Lung (tissue), 17 donors: ENCODE measurements at places on chromosomes 12 and 14. TPM values are rescaled to one million over a fixed set of nuclear protein-coding genes. Genes with fewer than 3 reads are reported as not detected.

GRCh38 chr14:96501217-96501739 lies 904 bp upstream of the PAPOLA start:
- no peaks in the 10 kb centered on the region for H3K27me3 ChIP-seq
- H3K4me3 ChIP-seq, result peak overlapping the region; percentile 68
- no peaks in the 10 kb centered on the region for H3K4me1 ChIP-seq
- peak overlapping the region; percentile 92 for H3K27ac ChIP-seq

DNA sequence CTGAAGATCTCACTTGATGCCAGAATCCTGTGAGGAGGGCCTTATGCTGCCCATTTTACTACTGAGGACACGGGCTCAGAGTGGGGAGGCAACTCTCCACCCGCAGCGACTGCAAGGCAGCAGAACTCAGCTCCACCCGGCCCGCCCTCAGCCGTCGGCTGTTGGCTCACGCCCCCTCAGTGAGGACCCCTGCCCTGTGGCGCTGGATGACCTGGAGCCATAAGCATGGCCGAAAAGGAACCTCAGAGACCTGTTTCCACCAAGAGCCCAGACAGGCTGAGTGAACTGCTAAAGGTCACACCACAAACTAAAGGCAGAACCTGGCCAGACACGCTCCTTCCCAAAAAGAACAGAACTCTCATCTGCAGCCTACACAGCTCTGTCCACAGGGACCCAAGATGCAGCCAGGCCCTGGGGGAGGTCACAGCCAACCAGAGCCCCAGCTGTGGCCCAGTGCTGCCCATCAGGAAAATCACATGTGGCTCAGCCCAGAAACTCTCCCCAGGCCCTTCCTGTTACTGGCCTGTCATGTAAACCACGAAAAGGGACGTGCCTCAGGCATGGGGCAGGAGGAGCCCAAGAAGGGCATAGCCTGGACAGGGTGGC lies 32.8 kb downstream of the CCNK start:
- no peak for DNase-seq
- H3K27ac ChIP-seq, result no peak overlapping the region
- H3K27me3 ChIP-seq, result no peaks in the 10 kb centered on the region
- no peaks in the 10 kb centered on the region for H3K4me1 ChIP-seq

DNA sequence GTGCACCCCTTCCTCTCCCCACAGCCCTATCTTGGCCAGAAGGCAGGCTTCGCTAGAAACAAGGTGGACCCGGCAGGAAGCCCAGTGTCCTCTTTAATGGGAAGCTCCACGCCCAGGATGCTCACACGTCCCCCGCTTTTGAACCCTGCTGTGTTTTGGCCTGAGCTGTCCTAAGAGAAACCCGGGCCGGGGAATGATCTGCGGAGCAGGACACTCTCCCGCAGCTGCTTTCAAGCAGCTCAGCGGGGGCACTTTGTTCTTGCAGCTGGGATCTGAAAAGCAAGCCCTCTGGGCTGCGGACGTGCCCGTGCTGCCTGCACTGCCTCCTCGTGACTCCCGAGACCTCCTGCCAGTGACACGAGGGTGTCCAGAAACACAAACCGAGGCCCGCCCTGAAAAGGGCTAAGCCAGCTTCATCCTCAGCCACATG lies 30.0 kb downstream of the SCARB1 start:
- H3K27ac ChIP-seq, result no peak overlapping the region
- peaks cover 20% of the 10 kb centered on the region for H3K4me1 ChIP-seq
- no peak overlapping the region for H3K4me3 ChIP-seq
- H3K27me3 ChIP-seq, result no peaks in the 10 kb centered on the region
- DNase-seq, result peak; percentile 35

DNA sequence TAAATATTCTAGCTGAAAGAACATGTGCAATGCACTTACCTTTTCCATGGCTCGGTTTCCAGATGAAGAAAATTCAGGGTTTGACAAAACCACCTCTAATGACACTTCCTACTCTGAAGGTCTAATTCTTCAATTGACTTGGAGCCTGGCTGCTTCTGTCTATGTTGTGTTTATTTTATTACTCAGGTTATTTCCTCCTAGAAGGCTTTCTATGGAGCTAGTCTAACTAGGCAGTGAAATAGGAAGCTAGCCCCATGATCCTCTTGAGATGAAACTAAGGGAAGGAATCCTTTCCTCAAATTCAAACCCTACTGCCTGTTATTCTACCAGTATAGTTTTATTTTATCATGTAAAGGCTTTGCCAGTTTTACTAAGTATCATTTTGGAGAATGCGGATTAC lies 20.9 kb upstream of the IFNG-AS1 start:
- H3K4me1 ChIP-seq, result no peaks in the 10 kb centered on the region
- H3K4me3 ChIP-seq, result no peak overlapping the region
- no peaks in the 10 kb centered on the region for H3K36me3 ChIP-seq
- H3K27me3 ChIP-seq, result peaks cover 3% of the 10 kb centered on the region

GRCh38 chr14:60328583-60328982 lies 79.6 kb downstream of the PPM1A start:
- no peaks in the 10 kb centered on the region for H3K36me3 ChIP-seq
- H3K4me3 ChIP-seq, result no peak overlapping the region
- H3K27me3 ChIP-seq, result no peaks in the 10 kb centered on the region
- DNase-seq, result no peak
- peaks cover 4% of the 10 kb centered on the region for H3K4me1 ChIP-seq
- no peak overlapping the region for H3K27ac ChIP-seq

DNA sequence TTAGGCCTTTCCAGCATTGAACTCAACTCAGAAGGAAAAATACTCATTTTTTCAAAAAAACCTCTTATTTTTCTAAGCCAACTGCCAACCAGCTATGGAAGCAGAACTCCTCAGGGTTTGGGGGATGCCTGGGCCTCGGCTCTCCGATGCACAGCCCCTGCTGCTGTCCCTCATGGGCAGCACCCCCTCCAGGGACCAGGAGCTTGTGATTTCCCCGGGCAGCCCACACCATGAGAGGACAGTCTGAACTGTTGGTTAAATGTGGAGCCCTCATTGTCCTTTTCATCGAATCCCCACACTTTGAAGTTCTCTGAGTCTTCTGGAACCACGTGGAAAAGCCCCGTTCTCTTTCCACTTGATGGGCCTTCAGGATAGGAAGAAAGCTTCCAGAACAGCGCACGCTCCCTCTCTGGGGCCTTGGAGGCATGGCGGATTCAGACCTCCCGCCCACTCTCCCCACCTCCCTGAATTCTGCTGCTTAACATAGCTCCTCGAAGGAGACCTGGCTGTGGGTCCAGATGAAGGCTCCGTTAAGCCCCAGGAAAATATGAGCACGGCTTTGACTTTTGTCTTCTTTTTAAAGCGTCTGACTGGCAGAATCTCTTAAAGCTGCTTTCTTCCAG lies 156.6 kb downstream of the CALM1 start:
- H3K4me1 ChIP-seq, result peaks cover 34% of the 10 kb centered on the region
- H3K27ac ChIP-seq, result no peak overlapping the region
- no peaks in the 10 kb centered on the region for H3K36me3 ChIP-seq
- H3K4me3 ChIP-seq, result no peak overlapping the region

- no peaks in the 10 kb centered on the region for H3K36me3 ChIP-seq
- no peak overlapping the region for H3K4me3 ChIP-seq
- DNase-seq, result no peak
- peaks cover 4% of the 10 kb centered on the region for H3K4me1 ChIP-seq
Measured at GRCh38 chr12:4441355-4442335, 4.0 kb downstream of the FGF6 start.

DNA sequence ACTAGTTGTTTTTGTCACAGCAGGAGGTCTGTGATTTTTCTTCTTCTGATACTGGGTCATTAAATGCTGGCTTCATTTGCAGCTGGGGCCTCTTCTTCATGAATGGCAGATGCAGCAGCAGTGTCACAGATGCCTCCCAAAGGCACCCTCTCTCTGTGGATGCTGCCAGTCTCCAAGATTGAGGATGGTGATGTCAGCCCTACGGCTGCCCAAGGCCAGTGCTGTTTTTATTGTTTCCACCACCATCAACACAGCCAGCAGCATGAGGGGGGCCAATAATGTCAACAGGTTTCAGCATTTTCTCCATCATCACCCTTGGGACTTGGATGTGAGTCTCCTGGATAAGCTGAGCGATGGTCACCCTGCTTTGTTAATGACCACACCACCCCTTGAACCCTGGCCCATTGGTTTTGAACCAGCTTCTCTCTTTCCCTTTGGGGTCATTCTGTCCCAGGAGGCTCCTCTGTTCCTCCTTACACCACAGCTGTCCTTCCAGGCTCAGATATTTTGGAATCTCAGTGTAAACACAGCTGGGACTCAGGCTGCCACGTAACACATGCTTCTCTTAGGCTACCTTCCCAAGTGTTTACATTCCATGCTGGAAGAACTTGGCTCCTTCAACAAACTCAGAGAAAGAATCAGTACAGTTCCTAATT lies 151.7 kb upstream of the DDHD1 start:
- no peaks in the 10 kb centered on the region for H3K36me3 ChIP-seq
- H3K27me3 ChIP-seq, result no peaks in the 10 kb centered on the region
- no peak overlapping the region for H3K4me3 ChIP-seq
- peaks cover 11% of the 10 kb centered on the region for H3K4me1 ChIP-seq
- peak; percentile 49 for DNase-seq

Gene ALG10B
- 10.6 TPM for total RNA-seq
